Stimulated activated CD8-positive, alpha-beta memory T cell treated with anti-CD3 and anti-CD28 coated beads, Interleukin-2, amount 100 ng/mL, for 48 hours (primary cell): ENCODE measurements at places on chromosomes 11 and 22.

GRCh38 chr11:118435290-118435892 is 901 bp upstream of the KMT2A start:
- DNase-seq: peak; percentile 45

- DNase-seq: no peak
Observed at GRCh38 chr11:113723787-113724186, 17.7 kb upstream of the TMPRSS5 start.

- no peak for DNase-seq
Observed at GRCh38 chr22:48445113-48445827, 1382.4 kb downstream of the BRD1 start.

DNA sequence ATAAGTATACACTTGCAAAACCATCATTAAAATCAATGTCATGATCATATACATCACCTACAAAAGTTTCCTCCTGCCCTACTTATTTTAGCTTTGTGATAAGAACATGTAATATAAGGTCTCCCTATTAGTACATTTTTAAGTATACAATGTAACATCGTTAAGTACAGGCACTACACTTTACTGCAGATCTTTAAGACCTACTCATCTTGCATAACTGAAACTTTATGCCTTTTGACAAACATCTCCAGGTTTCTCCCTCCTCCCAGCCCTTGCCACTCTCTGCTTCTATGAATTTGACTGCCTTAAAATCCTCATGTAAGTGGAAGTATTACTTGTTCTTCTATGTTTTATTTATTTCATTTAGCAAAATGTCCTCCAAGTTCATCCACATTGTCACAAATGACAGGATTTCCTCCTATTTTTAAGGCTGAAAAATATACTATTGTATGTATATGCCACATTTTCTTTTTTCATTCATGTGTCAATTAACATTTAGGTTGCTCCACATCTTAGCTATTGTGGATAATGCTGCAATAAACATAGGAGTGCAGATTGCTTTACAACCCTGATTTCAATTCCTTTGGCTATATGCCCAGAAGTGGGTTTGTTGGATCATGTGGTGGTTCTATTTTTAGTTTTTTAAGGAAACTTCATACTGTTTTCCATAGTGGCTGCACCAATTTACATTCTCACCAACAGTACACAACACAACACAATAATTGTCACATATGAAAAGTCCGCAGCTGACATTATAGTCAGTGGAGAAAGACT is 471.1 kb upstream of the ANO3 start:
- DNase-seq: no peak

- DNase-seq: no peak
Observed at GRCh38 chr22:17698948-17699347, 60.4 kb downstream of the BCL2L13 start.

GRCh38 chr11:35785287-35786167 is 123.0 kb downstream of the TRIM44 start:
- DNase-seq: no peak

- no peak for DNase-seq
Observed at GRCh38 chr11:45473341-45473895, 187.3 kb upstream of the SYT13 start.

DNA sequence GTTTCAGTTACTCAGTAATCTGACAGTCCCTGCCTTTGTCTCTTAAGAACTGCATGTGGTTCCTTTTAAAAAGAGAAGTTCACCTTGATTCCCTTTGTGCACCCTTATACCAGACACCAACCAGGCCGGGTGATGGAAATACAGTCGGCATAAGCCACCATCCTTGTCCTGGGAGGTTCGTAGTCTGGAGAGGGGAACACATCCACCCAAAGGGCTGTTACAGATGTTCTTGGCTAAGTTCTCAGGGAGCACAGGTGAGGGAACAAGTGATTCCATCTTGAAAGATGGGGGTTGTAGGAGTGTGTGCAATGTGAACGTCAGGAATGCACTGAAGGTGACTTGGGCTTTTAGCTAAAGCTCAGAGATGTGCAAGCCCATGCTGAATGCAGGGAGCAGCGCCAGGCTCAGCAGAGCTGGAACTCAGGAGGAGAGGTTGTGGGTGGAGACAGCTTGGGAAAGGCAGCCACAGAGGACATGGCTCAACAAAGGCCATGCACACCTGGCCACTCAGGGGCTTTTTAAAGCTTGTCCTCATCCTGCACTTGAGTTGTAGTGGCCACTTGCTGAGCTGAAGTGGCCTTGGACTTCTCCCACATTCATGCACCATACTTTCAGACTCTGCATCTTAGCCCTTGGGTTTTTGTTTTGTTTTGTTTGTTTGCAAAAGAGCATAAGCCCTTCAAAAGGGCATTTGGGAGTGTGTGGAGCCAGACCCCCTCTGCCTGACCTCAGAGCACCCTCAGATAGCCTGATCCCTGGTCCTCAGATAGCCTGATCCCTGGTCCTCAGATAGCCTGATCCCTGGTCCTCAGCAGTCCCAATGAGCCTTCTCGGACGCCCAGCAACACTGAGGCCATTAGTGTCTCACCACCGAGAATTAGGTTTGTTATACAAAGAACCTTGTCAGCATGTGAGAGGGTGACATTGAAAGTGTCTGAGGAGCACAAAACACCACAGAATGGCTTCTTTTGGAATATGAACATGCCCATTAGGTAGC is 12.7 kb upstream of the TMA7B start:
- DNase-seq: no peak

- no peak for DNase-seq
Observed at GRCh38 chr22:21887841-21888240, 20.4 kb upstream of the MAPK1 start.

- peak; percentile 86 for DNase-seq
Observed at GRCh38 chr22:32411829-32412592, at the start of gene RTCB. TSS of gene RTCB (minus strand) at chr22:32412247. CDS start at chr22:32412156, 91 bp downstream.

GRCh38 chr11:68978931-68979594 is 1.7 kb downstream of the MRGPRD start:
- DNase-seq: no peak

DNA sequence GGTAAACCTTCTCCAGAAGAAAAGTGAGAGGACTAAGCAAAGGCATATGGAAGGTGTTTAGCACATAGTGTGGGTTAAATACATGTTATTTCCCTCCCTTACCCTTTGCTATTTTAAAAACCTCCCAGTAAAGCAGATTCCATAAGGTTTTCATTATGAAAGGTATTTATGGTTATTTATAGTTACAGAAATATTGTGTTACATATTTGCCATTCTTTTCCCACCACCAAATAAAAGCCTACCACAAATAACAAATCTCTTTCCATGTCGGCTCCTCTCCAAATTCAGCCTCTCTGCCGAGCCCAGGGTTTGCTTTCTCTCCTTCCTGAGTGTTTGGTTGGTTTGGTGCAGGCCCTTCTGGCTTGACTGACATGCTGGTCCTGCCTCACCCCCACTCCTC is 64.4 kb downstream of the INSC start:
- no peak for DNase-seq

- no peak for DNase-seq
Observed at GRCh38 chr11:131954146-131954545, 583.7 kb downstream of the NTM start.

DNA sequence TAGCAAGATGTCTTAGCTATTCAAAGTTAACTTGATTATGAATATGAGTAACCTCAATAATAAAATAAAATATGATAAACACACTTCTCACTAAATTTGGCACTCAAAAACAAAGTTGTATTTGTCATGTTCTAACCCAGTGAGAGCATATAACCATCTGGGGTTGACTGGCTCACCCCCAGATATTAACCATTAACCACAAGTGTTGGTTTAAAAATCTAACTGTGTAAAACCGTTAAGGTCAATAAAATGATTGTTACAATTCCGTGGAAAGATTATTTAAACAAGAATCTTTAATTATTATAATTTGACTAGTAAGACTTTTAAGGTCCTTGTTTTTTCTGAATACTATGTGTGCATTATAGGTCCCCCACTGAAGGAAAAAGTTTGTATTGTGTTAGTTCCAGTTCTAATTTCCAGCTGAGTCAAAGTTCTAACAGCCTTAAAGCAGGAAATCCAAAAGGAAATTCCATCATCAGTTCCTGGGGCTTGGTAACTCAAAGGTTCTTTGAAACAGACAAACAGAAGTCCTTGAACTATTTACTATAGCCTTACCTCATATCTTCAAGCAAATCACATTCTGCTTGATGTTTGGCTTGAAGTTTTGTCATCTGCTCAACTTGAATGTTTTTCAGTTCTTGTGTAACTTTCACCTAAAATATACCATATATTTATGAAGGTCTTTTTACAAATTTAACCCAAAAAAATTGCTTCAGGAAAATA is 2.5 kb downstream of the FCHSD2 start:
- no peak for DNase-seq

- DNase-seq: no peak
Observed at GRCh38 chr11:115653076-115653475, 148.9 kb upstream of the CADM1 start.

- DNase-seq: no peak
Observed at GRCh38 chr11:69005631-69006368, 7.2 kb downstream of the MRGPRF start.

- DNase-seq: no peak
Observed at GRCh38 chr11:121886996-121887395, 229.0 kb downstream of the BLID start.

- no peak for DNase-seq
Observed at GRCh38 chr11:129489249-129489648, 113.6 kb downstream of the BARX2 start.

DNA sequence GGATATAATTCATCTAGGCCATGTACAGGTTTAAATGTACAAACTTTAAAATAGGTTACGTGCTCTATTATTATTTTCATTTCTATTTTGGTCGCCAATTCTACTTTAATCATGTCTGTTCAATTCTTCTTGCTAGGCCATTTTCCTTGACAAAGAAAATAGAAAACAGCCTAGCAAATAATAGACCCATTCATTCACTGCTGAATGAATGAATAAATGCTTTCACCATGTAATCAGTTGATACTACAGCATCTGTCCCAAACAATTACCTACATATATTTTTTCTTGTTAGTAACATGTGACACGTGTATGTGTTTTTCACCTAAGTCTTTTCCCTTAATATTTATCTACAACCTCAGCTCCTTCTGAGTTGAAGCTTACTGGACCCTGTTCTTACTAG is 27.5 kb downstream of the SNX19 start:
- DNase-seq: no peak

GRCh38 chr11:108117746-108118371 is 3.5 kb upstream of the ACAT1 start:
- no peak for DNase-seq

DNA sequence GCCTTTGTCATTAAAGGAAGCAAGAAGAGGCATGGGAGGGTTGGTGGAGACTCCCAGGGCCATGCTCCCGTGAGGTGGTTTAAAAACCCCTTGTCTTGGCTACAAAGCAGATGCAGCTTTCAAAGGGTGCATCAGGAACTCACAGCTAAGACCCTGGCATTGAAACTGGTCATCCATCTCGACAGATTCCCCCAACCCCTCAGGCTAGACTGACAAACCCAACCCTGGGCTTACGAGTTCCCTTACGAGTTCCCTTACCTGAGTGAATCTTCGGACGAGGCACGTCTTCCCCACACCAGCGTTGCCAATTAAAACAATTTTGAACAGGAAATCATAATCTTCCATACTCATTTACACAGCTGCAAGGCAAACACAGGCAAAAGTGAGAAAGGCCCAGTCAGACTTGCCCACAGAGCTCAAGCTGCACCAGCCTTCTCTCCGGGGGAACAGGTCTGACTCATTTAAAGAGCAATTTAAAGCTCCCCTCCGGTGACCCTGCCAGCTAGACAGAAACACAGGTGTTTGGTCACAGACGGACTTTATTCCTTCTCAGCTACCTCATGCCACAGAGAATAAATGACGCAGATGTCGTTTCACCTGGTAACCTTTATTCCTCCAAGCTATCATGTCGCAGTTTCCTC is 74.6 kb downstream of the RAB30 start:
- DNase-seq: no peak

GRCh38 chr11:20037396-20038153 is 122.7 kb downstream of the DBX1 start:
- DNase-seq: no peak
